Psoas muscle (tissue), 8 donors: ENCODE measurements at places on chromosomes 7 and 10. TPM values are rescaled to one million over a fixed set of nuclear protein-coding genes. Genes with fewer than 3 reads are reported as not detected.
A peak's percentile ranks its signal among the peaks of the same experiment; 100 is the strongest.

DNA sequence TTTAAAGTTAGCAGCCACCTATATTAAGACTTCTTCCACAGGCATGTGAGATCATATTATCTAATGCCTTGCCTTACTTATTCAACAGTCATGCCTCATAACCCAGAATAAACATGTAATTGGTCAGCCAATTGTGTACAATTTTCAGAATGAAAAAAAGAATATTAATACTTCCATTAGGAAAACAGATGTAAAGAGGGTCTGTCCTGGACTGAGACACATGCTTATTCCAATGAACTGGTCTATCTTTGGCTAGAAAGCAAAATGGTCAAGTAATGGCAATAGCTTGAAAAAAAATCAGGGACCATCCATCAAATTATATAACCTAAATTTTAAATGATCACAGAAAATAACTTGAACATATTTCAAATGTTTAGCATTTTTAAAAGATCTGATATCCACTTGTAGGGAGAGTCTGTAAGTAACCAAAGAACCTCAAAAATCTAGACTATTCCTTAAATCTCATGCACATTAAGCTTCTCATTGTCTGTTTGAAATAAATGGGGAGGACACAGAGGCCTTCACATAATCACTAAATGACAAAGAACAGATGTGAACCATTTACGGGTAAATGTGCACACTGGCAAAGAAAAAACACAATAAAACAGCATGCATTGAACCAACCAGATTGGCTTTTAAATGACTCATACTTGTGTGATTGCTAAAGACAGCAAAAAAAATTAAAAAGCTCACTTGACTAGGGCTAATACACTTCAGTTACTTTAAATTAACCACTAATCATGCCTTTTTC lies 568.8 kb upstream of the PCDH15 start:
- no peak for DNase-seq

The UPK3BL1 gene
- 6.9 TPM for total RNA-seq

GRCh38 chr10:110833941-110834628 lies 37.6 kb upstream of the PDCD4 start:
- no peak for DNase-seq

DNA sequence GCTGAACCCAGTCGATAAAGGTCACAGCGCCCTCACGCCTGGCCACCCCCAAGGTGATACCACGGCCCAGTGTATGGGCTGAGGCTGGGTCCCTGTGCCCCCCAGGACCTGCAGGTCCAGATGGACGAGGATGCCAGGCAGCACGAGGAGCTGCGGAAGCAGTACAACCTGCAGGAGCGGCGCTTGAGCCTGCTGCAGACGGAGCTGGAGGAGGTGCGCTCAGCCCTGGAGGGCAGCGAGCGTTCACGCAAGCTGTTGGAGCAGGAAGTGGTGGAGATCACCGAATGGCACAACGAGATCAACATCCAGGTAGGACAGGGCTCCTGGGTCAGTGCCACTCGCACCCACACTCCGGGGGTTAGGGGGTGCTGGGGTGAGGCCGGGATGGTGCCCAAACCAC lies 24.2 kb upstream of the ARPC1A start:
- DNase-seq, result no peak

The ZPBP gene
- not detected for total RNA-seq

GRCh38 chr7:2257046-2257551 lies 15.1 kb downstream of the NUDT1 start:
- DNase-seq, result no peak

DNA sequence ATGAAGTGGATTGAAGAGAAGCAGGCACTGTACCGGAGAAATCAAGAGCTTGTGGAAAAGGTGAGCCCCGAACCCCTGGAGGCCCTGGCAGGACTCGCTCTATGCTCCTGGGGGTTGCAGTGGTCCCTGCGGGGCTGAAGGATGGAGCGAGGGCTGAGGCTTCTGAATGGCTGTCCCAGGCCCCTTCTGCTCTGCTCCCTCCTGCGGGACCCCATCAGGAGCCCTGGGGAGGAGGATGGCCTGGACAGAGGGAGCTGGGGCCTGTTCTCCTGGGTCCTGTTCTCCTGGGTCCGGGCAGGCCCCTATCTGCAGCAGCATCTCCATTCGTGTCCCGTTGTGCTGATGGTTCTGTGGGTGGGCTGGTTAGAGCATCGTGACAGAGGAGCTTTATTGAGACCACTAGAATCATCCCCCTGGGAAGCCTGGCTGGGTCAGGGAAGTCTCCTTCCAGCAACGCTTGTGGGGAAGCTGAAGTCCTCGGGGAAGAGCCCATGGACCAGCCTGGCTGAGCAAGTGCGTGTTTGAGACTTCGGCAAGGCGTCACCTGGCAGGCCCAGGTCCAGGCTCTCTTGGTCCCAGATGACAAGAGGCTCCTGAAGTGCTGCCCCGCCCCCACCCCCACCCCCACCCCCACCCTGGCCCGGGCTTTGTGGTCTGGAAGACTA lies 41.1 kb upstream of the DPYSL4 start:
- DNase-seq, result peak; percentile 44

GRCh38 chr7:136857573-136857972 lies 10.9 kb upstream of the CHRM2 start:
- DNase-seq, result no peak

DNA sequence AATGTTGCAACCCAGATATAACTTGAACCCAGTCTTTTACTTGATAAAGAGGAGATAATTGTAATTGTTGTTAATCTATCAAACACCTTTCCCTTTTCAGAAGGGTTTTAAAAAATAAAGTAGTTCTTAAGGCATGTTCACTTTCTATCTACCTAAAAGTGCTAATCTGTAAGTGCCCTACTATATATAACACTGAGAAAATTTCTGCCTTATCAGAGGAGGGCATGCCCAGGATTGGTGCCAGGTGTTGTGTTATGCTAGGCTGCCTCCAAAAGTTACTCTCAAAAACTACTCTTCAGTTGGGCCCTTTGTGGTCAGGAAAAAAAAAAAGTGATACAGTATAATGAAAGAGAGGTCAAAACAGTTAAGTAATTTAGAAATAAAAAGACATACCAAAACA lies 36.3 kb downstream of the SMNDC1 start:
- no peak for DNase-seq

DNA sequence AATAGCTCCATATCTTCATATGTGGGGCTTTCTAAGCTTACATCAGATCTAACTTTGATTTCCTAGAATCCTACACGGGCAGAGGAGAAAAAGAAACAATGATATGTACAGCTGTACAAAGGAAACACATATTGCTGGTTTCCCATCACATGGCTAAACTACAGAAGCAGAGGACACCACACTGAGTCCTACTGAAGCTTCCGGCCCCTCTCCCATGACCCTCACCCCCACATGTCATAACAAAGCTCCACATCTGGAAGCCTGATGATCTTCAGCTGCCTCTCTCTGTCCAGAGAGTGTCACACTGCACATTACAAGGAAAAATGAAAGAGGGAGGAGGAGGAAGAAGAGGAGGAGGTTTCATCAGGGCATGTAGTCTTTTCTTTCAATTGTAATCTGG lies 14.0 kb downstream of the SLC16A12 start:
- DNase-seq, result no peak

DNA sequence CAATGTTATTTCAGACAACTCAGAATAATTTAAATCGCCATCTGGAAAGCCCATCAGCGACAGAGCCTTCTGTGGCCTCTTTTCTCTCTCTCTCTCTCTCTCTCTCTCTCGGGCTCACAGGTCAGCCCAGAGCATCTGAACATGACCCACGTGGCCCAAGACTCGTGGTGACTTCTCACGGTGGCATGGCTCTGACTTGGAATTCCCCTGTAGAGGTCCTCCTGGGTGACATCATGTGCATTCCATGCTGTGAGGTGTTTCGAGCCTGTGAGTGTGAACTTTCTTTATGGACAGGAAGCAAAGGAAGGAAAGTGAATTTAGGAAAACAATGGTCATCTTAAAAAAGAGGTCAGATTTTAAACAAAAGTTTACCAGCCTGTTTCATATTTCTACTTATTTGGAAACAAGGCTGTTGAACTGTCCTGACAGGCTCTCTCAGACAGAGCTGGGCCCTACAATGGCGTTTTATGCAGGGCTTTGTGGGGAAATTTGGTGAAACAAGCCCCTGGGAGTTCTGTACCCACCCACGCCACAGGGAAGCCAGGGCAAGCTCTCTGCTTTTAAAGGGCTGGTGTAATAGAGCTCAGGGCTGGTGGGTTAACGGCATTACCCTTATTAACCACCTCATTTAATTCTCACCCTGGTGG lies 359.7 kb upstream of the ZNF32 start:
- no peak for DNase-seq

- no peak for DNase-seq
These were observed 99.3 kb upstream of the NFE2L3 start for GRCh38 chr7:26052706-26053105.

DNA sequence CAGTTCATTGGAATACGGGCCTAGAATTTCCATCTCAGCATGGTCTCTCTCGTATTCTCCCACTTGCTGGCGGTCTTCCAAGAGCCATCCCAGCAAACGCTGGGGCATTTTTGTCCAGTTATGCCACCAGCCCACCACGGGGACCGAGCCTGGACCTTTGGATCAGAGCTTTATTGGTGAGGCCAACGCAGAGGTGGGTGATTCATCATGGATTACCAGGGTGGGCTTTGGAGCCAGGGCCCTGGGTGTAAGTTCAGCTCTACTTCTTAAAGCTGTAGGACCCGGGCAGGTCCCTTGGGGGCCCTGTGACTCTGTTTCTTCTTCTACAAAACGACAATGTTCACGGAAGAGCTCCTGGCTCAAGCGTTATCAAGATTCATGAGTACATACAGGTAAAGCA lies 22.7 kb upstream of the PITRM1 start:
- DNase-seq, result no peak

DNA sequence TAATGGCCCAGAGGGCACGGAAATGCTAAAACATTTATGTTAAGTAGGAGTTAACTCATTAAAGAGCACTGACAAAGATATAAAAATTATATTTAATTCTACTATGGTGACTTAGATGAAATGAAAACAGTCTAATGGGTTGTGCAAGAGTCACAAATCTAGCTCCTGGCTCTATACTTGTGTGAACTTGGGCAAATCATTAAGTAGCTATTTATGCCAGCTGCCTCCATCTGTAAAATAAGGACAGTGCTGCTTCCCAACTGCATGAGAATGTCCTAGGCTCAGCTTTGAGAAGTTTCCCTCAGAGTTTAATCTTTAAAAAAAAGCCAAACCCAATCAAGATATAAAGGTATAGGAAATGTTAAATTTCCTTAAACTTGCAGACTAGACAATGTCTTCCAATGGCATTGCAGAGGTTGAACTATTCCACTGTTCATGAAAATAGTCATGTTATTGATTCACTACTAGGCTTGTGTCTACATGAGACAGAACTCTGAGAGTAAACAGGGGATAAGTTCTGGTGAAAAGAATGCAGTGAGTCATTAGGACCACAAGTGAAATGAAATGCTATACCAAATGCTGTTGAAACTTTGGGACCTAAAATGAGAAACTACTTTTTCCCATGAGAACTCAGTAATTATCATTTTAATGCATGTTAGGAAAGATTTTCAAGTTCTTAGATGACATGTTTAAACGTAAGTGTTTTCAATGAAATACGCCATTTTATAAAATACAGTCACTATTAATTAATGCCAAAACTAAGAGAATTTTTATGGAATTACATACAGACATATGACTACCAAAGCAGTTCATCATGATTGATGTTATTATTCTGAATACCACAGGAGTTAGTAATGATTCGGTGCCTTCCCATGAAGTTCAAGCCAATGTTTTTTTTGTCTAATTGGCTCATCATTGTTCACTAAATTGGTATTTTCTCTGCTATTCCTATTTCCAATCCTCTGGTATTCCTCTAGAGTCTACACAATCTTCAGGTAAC lies 84.2 kb downstream of the CDK6 start:
- no peak for DNase-seq

DNA sequence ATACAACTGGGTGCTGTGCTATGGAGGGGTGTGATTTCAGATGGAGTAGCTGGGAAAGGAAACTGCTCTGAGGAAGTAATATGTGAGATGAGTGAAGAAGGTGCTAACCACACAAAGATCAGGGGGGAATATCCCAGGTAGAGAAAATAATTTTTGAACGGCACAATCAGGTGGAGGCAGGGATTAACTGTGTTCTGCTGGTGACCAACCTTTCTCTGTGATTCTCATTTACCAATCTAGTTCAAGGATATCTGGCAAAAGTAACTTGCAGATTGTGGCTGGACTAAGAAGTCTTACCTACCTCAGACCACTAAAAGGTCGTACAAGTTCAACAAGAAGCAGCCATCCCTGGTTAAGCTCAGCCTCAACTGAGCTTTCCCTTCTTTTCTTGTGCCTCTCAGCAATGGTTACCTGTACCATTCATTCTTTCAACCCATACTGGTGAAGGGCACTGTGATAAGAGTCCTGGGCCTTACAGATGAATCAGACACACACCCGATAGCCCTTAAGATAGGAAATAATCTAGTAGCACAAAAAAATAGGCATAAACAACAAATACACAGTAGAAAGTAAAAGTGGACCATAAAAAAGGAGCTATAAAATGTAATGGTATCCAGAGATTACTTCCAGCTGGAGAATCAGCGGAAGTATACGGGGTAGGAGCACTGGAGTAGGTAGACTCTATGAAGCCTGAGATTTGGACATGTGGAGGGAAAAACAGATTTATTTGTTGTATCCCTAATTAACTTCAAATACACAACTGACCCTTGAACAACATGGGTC lies 96.6 kb downstream of the UBE2H start:
- no peak for DNase-seq
